ENCODE measurements at places on chromosomes 5 and 9.

- DNase-seq = no peak
Measured at GRCh38 chr9:135029871-135030565, 57.5 kb upstream of the OLFM1 start.

DNA sequence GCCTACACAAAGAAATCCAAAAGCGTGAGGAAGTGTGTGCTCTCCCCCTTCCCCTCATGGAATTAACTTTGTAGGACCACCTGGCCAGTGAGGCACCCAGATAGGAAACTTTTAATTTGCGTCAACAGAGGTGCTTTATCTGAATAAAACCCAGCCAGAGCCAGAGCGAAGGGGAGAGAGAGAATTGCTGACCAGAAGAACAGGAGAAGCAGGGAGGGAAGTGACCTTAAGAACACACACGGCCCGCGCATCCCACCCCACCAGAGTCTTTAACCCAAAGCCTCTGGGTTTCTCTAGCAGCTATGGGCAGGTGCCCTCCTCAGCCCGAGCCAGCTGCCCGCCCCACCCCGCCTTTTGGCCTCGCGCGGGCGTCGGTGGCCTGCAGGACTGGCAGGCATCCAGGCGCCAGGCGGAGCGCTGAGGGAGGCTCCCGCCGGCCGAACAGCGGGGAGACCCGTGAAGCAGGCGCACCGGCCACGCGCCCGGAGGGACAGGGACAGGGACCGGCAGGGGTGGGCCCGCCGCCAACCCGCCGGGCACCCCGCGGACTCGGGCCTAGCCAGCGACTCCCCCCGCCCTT lies 580 bp downstream of the ERAP1 start:
- peak; percentile 64 for DNase-seq

DNA sequence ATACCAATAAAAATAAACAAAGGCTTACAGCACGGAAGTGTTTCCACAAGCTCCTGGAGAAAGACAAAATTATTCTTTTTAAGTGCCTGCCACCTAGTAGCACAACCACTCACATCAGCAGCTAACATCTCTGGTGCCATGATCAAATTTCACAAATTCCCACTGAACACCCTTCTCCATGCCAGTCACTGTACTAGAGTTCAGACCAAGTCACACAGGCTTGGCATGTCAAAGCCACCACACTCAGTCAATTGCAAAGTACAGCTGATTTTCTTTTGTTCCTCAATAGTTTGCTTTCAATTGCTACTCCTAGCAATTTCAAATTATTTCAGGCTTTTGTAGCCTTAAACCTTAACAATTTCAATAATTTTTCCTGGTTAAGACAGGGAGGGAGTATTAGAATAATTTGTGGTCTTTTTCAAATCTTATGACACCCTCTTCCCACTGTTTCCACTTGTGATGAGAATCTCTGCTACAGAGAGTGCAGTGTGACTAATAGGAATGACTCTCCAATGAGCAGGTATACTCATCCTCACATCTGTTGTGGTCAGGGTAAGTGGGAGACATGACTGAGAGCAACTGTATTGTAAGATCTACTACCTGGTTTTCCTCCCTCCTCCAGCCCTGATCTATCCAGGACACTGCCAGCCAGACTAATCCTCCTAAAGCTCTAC lies 46.2 kb downstream of the RNF145 start:
- DNase-seq = no peak

DNA sequence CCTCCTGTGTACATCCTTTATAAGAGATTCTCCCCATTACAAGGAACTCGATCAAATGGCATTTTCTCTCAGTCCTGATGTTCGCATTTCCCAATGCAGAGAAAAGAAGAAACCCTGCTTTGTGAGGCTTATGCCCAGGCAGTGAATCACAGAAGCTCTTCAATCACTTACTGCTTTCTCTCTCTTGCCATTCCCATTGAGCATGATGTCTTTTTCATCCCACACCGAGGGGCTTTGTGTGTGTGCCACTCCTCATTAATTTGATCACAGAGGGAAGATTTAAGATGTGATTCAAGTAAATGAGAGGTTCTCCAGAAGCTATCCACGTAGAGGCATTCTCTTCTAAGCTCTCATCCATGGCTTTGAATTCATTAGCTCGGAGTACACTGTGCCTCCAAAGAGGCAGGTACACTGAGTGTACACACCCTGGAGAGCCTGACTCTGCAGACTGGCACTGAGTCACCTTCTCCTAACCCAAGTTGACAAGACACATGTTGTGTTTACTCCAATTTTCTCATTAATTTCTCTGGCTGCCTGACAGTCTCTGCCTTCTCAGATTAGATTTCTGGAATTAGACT lies 45.4 kb downstream of the MFAP3 start:
- DNase-seq = no peak

DNA sequence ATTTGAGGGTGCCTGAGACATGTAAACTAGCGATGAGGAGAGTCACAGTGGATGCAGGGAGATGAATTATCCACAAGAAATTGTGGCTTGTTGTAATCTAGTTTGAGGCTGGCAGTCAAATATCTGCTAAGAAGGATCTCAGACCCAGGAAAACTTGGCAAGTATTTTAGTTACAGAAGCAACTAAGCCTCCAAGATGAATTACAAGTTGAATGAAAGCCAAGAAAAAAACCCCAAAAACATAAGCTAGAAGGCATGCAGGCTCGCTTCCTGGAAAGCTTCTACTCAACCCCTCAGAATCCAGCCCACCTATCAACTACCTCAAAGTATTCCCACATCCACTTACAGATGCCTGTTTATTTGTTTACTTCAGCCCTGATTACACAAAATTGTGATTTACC lies 696.9 kb downstream of the MAT2B start:
- DNase-seq = no peak

DNA sequence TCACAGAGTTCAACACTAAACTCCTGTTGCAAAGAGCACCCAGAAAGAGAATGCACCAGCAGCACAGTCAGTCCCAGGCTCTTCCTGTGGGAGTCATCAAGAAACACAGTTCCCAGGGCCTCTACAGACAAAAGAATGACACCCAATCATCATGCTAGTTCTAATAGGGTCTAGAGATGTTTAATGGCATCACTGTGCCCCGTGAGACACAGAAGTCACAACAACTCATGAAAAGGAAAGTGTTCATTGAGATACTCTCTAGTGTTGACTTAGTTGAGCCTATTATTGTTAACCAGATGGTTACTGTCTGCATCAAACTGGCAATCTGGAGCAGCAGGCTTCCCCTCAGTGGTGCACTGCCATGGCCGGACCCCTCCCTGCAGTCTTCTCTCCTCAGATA lies 1.6 kb downstream of the KLHL3 start:
- no peak for DNase-seq

DNA sequence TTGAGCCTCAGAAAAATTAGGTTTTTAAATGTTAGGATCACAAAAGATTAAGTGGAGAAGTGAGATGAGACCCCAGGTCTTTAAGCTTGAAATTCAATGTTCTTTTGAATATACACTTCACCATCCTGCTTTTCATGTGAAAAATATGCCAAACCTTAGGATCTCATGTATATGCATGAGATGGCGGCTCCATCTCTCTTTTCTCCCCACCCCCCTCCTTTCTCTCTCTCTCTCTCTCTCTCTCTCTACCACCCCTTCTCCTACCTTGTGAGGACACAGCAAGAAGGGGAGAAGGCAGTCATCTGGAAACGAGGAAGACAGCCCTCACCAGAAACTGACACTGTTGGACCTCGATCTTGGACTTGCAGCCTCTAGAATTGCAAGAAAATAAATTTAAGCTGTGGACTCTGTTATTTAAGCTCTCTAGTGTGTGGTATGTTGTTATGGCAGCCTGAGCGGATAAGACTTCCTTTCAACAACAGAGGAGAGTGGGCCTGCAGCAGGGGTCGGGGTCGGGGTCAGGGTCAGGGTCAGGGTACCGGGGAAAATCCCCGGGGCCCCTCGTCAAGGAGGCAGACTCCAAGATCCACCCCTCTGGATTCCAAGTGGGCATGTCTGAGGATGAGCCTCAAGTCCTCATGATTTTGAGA lies 16.4 kb upstream of the ALDH1B1 start:
- DNase-seq = no peak

- no peak for DNase-seq
Measured at GRCh38 chr5:132380741-132381140, 11.2 kb downstream of the SLC22A5 start.

- no peak for DNase-seq
Measured at GRCh38 chr9:70835323-70835722, 286.1 kb downstream of the TRPM3 start.

GRCh38 chr5:82349652-82350051 lies 71.5 kb upstream of the RPS23 start:
- DNase-seq = peak; percentile 60

- DNase-seq = no peak
Measured at GRCh38 chr5:174008922-174009321, 20.0 kb downstream of the C5orf47 start.

- no peak for DNase-seq
Measured at GRCh38 chr5:171579976-171580411, 160.5 kb downstream of the FGF18 start.

DNA sequence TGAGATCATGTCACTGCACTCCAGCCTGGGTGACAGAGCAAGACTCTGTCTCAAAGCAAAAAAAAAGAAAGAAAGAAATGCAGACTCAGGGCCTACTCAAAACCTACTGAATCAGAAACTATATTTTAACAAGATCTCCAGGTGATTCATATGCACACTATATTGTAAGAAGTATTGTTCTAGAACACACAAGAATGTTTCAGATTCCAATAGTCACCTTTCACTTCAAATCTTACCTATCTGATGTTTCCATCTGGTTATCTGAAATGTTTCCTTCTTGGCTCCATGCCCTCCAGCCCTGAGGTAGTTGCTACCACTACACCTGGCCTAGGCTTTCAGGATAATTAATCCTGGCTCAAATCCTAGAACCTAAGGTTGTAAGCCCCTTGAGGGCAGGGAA lies 36.8 kb upstream of the SNX2 start:
- DNase-seq = no peak

DNA sequence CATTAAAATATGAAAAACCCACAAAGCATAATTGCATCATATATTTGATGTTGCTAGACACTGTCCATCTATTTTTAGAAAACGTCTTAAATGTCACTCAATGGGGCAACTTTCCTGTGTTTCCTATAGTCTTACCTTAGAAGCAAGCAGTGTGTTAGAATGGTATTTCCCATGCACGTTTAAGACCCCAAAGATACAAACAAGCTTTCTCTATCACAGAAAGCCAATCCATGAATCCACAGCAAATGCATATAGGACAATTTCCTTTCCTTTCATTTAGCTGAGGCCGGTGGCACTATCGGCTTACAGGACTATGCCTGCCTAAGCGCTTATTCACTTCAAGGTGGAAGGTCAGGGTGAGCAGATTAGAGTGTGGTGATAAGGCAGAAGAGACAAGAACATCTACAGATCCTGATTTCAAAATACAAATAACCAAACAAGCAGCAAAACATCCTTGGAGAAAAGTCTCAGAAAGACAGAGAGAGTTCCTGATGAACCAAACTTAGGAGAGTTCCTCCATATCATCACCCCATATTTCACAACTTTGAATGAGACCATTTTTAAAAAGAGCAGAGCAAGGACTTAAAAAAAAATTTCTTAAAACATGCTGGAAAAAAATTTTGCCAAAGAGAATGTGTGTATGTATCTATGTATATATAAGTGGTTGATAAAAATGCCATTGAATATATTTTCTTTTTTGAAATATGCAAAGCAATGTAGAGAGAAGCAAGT lies 57.2 kb downstream of the MEF2C start:
- no peak for DNase-seq

DNA sequence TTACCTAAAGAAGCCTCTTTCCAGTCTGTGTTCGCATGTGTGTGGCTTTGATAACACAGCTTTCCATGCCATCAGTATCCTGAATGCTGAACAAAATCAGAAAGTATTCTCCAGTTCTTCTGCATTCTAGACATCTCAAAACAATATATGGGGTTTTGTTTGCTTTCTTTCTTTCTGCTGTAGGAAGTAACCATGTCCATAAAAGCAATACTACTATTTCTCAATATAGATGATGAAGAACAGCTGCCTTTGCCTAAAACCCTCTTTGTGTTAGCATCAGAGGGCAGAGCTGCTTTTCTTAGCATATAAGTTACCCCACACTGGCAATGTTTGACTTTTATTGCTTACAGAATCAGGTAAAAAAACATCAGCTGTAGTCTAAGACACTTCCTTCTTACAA lies 963.6 kb downstream of the CDH12 start:
- no peak for DNase-seq

GRCh38 chr5:172779691-172780341 lies 8.8 kb upstream of the DUSP1 start:
- no peak for DNase-seq

DNA sequence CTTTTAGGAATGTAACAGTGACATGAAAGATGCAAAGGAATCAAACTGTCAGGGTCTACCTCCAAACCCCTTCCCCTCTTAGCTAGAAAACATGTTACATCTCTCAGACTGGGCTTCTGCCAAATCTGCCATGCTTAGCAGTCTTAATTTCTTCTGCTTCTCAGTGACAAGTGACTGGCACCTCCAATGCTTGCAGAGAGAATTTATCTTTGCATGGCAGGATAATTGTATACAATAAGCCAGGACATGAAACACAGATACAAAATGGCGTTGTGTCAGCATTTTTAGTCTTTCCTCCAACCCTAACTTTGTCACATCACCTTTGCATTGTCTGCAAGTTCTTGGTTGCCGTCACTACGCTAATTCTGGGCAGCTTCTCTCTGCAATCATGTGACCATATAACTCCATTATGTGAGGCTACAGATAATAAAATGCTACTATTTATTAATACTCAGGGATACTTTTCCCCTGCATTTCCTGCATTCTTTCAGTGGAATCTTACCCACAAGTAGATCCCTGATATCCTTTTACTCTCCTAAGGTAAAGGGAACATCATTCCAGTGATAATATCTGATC lies 89.8 kb downstream of the PLCXD3 start:
- DNase-seq = no peak

- no peak for DNase-seq
Measured at GRCh38 chr5:147849226-147849625, 17.8 kb upstream of the SPINK1 start.

- DNase-seq = peak; percentile 49
Measured at GRCh38 chr5:94469894-94470329, 148.5 kb downstream of the KIAA0825 start.

GRCh38 chr9:124685217-124685616 lies 85.9 kb downstream of the NR6A1 start:
- DNase-seq = no peak

DNA sequence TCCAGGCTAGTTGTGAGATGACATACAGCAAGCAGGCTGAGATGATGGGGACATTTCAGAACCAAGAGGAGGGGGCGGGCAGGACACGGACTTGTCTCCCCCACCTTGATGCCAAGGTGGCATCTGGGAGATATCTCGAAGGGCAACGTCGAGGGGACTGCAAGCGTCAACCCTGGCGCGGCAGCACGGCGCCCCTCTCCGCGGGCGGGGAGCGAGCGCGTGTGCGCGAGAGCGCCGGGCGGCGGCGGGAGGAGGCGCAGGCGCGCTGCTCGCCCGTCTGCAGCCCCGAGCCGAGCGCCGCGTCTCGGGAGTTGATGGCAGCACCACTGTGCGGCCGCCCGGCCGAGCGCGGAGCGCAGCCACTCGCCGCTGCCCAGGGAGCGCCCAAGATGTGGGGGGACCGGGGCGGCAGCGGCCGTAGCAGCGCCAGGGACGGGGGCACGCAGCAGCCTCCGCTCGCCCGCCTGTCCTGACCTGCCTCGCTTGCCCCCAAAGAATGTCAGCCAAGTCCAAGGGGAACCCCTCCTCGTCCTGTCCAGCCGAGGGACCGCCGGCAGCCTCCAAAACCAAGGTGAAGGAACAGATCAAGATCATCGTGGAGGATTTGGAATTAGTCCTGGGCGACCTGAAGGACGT lies at the start of gene PRR16:
Gene PRR16, plus strand, starts transcription at position 310 of the 636 bp plus-strand sequence.
- peak; percentile 78 for DNase-seq

Measured in HEK293T (cell line).